Vagina (tissue), 2 donors: ENCODE measurements at places on chromosomes 12 and 14.

GRCh38 chr14:35532783-35533356 is 1.1 kb upstream of the INSM2 start:
- H3K4me3 ChIP-seq = peak overlapping the region; percentile 58
- H3K27me3 ChIP-seq = no peaks in the 10 kb centered on the region
- no peak overlapping the region for H3K27ac ChIP-seq
- no peaks in the 10 kb centered on the region for H3K36me3 ChIP-seq
- H3K4me1 ChIP-seq = peaks cover 29% of the 10 kb centered on the region
- DNase-seq = no peak

- DNase-seq = no peak
- peaks cover 6% of the 10 kb centered on the region for H3K4me1 ChIP-seq
- H3K27ac ChIP-seq = no peak overlapping the region
- no peaks in the 10 kb centered on the region for H3K36me3 ChIP-seq
- no peak overlapping the region for H3K4me3 ChIP-seq
Measured at GRCh38 chr12:113103756-113104450, 31.7 kb downstream of the RASAL1 start.

DNA sequence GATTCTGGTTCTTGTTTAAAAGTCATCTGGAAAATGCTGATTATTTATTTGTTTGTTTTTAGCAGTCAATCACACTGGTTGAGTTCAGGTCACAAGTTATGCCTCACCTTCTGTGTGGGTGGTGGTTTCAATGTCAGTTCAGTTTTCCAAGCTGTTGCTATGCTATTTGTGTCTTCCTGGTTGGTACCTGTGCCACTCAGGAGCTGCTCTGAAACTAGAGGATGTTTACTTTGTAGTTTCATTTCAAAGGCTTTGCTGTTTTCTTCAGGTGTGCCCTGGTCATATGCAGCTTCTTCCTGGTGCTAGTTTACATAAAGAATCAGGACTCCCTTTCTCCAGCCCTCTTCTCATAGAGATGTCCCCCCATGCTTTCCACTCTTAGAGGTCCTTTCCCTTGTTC is 75.7 kb upstream of the PPP4R3A start:
- H3K4me1 ChIP-seq = no peaks in the 10 kb centered on the region
- H3K4me3 ChIP-seq = no peak overlapping the region
- DNase-seq = no peak
- H3K27ac ChIP-seq = no peak overlapping the region
- H3K36me3 ChIP-seq = no peaks in the 10 kb centered on the region

DNA sequence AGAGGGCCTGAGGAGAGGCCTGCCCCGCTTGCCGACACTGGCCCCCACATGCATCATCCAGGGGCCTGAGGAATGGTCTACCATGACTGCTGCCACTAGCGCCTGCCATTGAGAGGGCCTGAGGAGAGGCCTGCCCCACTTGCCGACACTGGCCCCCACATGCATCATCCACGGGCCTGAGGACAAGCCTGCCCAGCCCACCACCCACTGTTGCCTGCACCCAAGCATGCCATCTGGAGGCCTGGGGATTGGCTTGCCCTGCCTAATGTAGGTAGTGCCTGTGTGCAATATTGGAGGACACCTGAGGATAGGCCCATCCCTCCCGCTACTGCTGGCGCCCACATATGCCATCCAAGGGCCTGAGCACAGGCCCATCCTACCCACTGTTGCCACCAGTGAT is 24.4 kb downstream of the CYP46A1 start:
- H3K27me3 ChIP-seq = no peaks in the 10 kb centered on the region
- no peaks in the 10 kb centered on the region for H3K36me3 ChIP-seq
- H3K4me3 ChIP-seq = no peak overlapping the region
- H3K4me1 ChIP-seq = no peaks in the 10 kb centered on the region

GRCh38 chr12:65836419-65837197 is 12.3 kb downstream of the HMGA2 start:
- no peak for DNase-seq
- no peak overlapping the region for H3K27ac ChIP-seq
- H3K4me3 ChIP-seq = no peak overlapping the region
- no peaks in the 10 kb centered on the region for H3K4me1 ChIP-seq
- no peaks in the 10 kb centered on the region for H3K27me3 ChIP-seq
- H3K36me3 ChIP-seq = no peaks in the 10 kb centered on the region

GRCh38 chr14:96614481-96614881 is 112.3 kb downstream of the PAPOLA start:
- DNase-seq = no peak
- H3K27me3 ChIP-seq = no peaks in the 10 kb centered on the region
- no peaks in the 10 kb centered on the region for H3K4me1 ChIP-seq
- no peak overlapping the region for H3K4me3 ChIP-seq

DNA sequence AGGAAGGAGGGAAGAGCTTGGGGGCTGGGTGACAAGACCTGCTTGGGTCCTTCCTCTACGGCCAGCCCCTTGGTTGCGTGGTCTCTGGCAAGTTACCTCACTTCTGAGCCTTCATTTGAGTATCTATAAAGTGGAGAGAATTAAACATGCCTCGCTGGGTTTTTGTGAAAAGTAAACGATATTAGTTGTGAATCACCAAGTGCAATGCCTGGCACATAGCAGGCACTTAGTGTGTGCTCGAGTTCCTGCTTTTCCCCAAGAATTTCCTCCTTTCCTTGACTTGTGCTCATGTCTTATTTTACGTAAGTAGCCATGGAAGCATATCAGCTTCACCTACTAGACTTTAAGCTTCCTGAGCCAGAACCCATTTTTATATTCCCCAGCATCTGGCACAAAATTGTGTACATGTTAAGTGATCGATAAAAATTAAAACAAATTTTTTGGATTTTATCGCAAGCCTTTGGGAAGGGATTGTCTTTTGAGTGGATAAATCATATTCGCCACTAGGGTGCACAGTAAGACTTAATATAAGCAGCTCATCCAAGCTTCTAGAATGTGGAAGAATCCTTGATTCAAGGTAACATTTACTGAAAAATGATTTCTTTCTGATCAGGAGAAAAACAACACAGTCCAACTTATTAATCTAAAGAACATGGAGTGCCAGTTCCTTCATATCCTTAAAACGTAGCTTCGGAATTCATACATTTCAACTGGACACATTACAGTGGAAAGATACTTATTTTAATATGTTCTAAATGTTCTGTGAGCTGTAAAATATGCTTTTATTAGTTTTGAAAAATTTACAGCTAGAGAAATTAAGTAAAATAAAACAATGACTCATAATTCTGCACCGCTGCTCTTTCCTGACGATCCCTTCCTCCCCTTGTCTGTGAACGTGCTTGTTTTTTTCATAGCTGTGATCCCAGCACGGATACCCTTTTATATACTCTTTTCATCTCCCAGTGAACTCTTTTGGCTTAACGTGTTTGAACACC is 62.0 kb downstream of the SLC25A47 start:
- DNase-seq = no peak
- H3K36me3 ChIP-seq = no peaks in the 10 kb centered on the region
- no peak overlapping the region for H3K27ac ChIP-seq
- no peak overlapping the region for H3K4me3 ChIP-seq
- H3K27me3 ChIP-seq = no peaks in the 10 kb centered on the region

DNA sequence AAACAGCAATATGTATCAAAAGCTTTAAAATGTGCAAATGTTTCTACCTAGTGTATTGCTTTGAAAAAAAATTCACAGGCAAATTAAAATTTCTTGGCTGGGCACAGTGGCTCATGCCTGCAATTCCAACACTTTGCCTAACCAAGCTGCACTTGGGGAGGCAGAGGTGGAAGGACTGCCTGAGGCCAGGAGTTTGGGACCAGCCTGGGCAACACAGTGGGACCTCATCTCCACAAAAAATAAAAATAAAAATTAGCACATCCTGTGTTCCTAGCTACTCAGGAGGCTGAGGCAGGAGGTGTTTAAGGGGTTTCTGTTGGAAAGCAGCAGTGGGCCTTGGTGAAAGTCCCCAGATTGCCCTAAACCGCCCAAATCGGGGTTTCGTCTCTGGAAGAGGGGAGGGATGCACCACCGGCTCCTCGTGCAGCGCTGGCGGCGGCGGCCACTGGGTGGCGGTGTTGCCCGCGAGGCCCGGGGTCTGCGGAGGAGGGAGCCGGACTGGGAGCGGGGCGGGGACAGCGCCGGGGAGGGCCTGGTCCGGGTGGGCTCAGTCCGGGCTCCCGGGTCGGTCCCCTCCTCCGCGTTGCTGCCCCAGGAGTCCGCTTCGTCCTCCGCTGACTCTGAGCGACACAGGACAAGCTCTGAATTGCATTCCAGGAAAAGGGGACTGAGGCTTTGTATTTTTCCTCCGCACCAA is 265.6 kb downstream of the AACS start:
- H3K27ac ChIP-seq = no peak overlapping the region
- peak overlapping the region; percentile 23 for H3K4me3 ChIP-seq
- no peaks in the 10 kb centered on the region for H3K27me3 ChIP-seq

GRCh38 chr14:42628602-42629001 is 1021.9 kb downstream of the LRFN5 start:
- no peak overlapping the region for H3K4me3 ChIP-seq
- no peak for DNase-seq
- H3K27ac ChIP-seq = no peak overlapping the region
- H3K27me3 ChIP-seq = no peaks in the 10 kb centered on the region
- H3K36me3 ChIP-seq = no peaks in the 10 kb centered on the region

DNA sequence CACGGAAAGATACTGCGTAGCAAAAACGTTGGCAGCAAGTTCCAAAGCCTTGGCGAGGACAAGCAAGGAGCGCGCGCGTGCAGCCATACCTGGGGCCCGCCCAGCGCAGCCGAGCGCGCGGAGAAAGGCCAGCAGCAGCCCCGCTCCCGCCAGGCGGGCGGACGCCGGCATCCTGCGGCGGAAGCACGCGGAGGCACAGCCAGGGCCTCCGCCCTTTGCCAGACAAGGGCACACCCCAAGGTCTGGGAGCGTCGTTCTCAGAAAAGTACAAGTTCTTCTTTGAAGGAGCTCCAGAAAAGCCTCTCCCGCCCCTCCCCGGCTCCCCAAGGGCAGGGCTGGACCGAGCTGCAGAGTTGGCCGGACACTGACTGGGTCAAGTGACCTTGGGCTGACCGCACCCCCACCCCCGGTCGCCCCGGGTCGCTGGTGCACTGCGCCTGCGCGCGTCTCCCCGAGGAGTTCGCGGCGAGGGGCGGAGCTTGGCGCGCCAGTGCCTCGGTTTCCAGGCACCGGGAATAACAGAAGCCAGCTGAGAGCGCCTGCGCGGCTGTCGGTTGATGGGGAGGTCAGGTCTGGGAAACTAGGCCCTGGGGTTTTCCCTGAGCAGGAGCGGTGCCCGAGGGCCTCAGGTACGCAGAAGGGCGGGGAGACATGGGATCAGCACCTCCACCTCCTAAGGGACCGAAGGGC is at the start of gene ZC2HC1C:
Gene ZC2HC1C, plus strand, starts transcription at position 521 of the 690 bp plus-strand sequence. CDS start 933 bp downstream, outside the sequence.
- peak within 1 kb of the TSS; percentile 75 for H3K27ac ChIP-seq
- H3K4me3 ChIP-seq = peak within 1 kb of the TSS; percentile 42
- peak; percentile 96 for DNase-seq
- no peaks in the 10 kb centered on the region for H3K27me3 ChIP-seq
- no peaks in the 10 kb centered on the region for H3K36me3 ChIP-seq

- H3K27ac ChIP-seq = peak overlapping the region; percentile 93
- H3K27me3 ChIP-seq = no peaks in the 10 kb centered on the region
- no peaks in the 10 kb centered on the region for H3K36me3 ChIP-seq
- H3K4me3 ChIP-seq = peak overlapping the region; percentile 95
- H3K4me1 ChIP-seq = peaks cover 20% of the 10 kb centered on the region
Measured at GRCh38 chr12:109053382-109054123, 1.2 kb downstream of the USP30 start.

GRCh38 chr14:26730929-26731618 is 133.2 kb upstream of the NOVA1 start:
- no peak overlapping the region for H3K27ac ChIP-seq
- H3K36me3 ChIP-seq = no peaks in the 10 kb centered on the region
- DNase-seq = no peak
- H3K27me3 ChIP-seq = no peaks in the 10 kb centered on the region
- no peaks in the 10 kb centered on the region for H3K4me1 ChIP-seq

GRCh38 chr12:32140877-32141276 is 34.2 kb downstream of the BICD1 start:
- H3K27ac ChIP-seq = no peak overlapping the region
- no peaks in the 10 kb centered on the region for H3K27me3 ChIP-seq
- no peaks in the 10 kb centered on the region for H3K36me3 ChIP-seq
- H3K4me3 ChIP-seq = no peak overlapping the region
- DNase-seq = no peak

- H3K27me3 ChIP-seq = no peaks in the 10 kb centered on the region
- no peak overlapping the region for H3K4me3 ChIP-seq
- DNase-seq = no peak
- H3K4me1 ChIP-seq = no peaks in the 10 kb centered on the region
- no peaks in the 10 kb centered on the region for H3K36me3 ChIP-seq
Measured at GRCh38 chr14:84492685-84493084, 1037.3 kb upstream of the FLRT2 start.

DNA sequence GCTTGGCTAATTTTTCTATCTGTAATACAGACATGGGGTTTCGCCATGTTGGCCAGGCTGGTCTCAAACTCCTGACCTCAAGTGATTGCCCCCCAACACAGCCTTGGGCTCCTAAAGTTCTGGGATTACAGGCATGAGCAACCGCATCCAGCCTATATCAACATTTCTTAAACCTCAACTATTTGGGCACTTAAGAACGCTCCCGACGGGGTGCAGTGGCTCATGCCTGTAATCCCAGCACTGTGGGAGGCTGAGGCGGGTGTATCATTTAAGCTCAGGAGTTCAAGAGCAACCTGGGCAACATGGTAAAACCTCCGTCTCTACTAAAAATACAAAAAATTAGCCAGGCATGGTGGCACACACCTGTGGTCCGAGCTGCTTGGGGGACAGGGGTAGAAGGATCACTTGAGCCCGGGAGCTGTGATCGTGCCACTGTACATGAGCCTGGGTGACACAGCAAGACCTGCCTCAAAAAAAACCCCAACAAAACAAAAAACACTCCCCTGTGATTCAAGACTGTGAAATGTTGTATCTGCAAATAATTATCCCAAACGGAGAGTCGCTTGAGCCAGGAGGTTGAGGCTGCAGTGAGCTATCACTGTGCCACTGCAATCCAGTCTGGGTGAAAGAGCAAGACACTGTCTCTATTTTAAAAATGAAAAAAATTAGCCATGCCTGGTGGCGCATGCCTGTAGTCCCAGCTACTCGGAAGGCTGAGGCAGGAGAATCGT is 21.5 kb downstream of the PPTC7 start:
- no peaks in the 10 kb centered on the region for H3K27me3 ChIP-seq
- H3K36me3 ChIP-seq = no peaks in the 10 kb centered on the region
- H3K27ac ChIP-seq = peak overlapping the region; percentile 60
- H3K4me1 ChIP-seq = peaks cover 92% of the 10 kb centered on the region
- DNase-seq = no peak
- no peak overlapping the region for H3K4me3 ChIP-seq

GRCh38 chr12:100942984-100943749 is 148.6 kb downstream of the ANO4 start:
- H3K27ac ChIP-seq = no peak overlapping the region
- H3K4me3 ChIP-seq = no peak overlapping the region
- no peaks in the 10 kb centered on the region for H3K4me1 ChIP-seq
- H3K36me3 ChIP-seq = no peaks in the 10 kb centered on the region
- DNase-seq = no peak
- no peaks in the 10 kb centered on the region for H3K27me3 ChIP-seq

DNA sequence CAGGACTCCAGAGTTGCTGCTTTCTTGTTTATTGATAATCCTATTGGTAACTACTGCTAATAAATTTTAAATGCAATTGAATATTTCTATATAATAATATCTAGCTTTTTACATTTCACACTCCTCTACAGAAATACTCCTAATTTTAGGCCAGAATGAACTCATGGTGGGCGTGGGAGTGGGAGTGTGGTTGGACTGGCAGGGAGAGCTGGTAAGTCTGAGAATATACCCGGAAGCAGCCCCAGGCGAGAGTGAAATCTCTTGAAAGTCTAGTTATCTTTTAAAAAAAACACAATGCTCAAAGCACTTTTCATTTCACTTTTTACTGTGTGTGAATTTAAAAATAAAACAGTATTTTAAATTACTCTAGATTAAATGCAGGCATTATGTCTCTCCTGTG is 4.7 kb downstream of the TMEM263 start:
- peaks cover 67% of the 10 kb centered on the region for H3K4me1 ChIP-seq
- DNase-seq = no peak
- H3K27me3 ChIP-seq = no peaks in the 10 kb centered on the region
- H3K36me3 ChIP-seq = no peaks in the 10 kb centered on the region
- H3K27ac ChIP-seq = no peak overlapping the region
